ENCODE measurements at places on chromosomes 11 and 22.

GRCh38 chr11:121814962-121815361 is 301.1 kb downstream of the BLID start:
- DNase-seq: no peak

GRCh38 chr11:126405906-126406305 is 50.4 kb downstream of the ST3GAL4 start:
- no peak for DNase-seq

- no peak for DNase-seq
Measured at GRCh38 chr11:30919389-30920152, 333.4 kb upstream of the MPPED2 start.

GRCh38 chr11:81007046-81007445 is 1566.2 kb upstream of the TENM4 start:
- no peak for DNase-seq

GRCh38 chr11:124807201-124807600 is 7.0 kb upstream of the MSANTD2 start:
- DNase-seq: no peak

DNA sequence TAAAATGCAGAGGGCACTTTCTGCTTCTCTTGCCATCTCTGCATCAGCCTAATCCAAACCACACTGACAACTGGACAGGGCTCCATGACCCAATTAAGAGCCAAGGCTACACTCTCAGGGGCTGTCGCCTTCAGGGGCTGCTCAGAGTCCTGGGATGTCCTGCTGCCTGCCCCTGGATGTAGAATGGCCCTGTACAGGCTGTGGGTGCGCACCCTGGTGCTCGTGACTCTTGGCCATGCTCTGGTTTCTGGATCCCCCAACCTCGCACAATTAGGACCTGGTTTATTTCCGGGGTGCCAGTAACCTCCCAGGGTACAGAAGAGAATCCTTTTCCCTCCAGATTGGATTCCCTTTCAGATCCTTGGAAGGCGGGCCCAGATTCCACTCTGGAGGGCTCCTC is 11.3 kb downstream of the IFT27 start:
- DNase-seq: no peak

DNA sequence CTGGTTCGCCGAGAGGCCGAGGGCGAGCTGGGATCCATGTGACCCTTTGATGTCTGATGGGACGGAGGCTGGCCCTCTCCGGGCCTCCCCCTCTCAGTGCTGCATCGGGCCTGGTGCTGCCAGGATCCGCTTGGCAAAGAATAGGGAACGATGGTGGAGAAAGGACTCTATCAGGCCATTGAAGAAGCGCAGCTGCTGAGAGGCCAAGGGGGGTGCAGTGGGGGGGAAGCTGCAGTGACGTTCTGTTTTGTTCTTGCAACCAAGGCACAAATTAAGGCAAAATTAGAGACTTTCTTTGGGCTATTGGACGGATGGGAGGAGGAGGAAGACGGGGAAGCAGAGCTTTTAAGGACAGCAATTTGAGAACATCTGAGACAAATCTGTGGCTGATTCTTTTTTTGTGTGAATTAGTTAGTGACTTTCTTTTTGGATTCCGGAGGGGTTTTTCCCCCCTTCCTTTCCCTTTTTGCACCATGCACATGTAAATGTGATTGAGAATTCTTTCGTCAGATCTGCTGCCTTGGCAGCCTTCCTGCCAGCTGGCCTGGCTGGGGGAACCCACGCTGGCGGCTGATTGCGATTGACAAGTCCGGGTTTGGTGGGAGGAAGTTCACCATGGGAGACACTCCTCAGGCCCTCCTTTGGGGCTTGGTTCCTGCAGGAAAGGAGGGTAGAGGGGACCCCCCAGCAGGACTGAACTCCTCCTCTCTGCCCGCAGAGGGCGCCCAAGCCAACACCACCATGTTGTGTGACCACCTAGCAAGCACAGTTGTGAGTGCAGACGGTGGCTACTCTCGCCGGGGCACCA is 214.6 kb downstream of the NTM start:
- no peak for DNase-seq

DNA sequence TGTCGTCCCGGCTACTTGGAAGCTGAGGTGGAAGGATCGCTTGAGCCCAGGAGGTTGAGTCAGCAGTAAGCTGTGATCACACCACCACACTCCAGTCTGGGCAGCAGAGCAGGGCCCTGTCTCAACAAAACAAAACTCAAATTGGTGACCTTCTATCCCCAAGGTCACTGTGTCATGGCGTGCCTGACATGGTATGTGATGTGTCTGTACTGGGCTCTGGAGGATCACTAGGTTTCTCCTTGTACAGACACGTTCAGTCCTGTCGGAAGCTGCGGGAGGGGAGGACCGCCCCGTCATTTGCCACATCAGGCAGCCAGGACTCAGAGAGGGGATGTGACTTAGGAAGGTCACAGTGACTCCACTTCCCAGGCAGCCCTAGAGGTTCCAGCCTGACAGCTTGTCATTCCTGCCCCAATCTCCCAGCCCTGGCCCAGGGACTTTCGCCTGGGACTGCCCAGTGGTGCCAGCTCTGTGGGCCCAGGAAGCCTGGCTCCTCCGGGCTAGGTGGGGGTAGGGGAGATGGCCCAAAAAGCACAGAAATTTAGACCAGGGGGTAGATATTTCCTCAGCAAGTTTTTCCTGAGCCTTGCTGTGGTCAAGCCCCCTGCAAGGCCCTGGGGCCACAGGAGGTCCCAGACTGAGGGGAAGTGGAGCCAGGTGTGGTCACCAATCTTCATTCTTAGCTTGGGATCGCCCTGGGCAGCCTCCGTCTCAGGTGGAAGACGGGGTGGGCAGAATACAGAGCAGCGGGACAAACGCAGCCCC is 53.2 kb downstream of the TRIOBP start:
- DNase-seq: no peak

DNA sequence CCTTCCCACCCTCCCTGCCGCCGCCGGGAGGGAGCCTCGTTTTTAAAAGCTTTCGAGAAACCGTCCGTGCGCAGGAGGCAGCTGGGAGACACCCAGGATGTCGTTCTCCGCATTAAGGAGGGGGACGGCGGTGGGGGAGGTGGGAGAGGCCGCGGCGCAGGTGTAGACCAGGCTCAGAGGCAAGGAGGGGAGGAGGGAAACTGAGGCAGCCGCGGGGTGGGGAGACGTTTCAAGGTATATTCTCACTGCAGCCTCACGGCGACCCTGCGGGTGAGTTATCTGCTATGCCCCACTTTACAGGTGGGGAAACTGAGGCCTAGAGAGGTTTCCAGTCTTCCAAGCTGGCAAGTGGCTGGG is 42.7 kb downstream of the CYTH4 start:
- no peak for DNase-seq

- no peak for DNase-seq
Measured at GRCh38 chr22:24043958-24044357, 32.9 kb downstream of the CABIN1 start.

DNA sequence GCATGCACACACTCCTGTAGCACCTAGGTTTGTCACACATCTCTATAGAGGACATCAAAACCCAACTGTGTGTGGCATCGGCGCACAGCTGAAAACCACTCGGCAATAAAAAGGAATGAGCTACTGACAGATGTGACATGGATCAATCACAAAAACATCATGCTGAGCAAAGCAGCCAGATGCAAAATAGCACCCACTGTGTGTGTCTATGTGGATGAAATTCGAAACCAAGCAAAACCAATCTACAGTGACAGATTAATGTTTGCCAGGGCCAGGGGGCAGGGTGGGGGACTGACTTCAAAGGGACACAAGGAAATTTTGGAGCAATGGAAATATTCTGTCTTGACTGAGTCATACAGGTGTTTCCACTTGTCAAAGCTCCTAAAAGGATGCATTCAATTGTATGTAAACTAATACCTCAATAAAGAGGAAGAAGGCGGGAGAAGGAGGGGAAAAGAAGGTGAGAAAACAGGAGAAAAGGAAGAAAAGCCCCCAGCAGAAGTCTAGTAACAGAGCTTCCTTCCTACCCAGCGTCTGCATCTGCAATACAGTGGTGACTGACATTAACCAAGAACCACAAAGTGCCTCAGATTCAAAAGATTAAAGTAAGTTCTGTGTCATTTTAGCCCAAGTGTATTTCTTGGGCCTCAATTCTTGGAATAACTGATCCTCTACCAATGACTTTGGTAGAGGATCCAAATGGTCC is 49.8 kb downstream of the PACSIN2 start:
- DNase-seq: peak; percentile 29

DNA sequence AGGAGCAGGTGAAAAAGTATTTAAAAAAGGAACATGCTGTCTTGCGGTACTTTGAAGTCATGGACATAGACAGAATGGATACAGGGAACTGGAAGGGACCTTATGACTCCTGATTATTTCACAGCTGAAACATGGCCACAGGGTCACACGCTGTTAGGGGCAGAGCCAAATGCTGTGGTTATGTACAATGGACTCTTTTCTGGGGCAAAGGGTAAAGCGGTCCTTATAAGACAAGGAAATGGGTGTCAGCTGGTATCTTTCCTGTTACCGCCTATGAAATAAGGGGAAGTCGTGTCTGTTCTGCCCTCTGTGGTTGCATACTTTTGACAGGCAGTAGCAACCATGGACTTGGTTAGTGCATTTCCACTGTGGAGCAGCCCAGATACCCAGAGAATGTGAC is 12.8 kb upstream of the ST14 start:
- DNase-seq: no peak

DNA sequence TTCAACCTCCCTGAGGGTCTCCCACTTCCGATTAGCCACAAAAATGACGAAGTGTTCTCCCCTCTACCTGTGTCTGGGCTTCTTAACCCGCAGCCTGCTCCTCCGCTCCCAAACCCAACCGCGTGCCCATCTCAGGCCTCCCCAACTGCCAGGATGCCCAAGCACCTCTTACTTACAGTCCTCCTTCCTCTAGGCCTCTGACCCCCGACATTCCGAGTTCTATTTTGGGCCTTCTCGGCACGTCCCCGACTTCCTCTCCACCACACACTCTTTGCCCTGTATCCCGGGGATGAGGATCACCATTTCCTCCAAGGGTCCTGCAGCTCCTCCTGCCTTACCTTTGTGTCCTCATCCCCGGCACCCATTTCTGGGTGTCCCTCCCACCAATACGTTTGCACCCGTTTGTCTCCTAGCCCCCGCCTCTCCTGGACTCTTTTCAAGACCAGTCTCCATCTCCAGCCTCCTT is 388 bp upstream of the MUS81 start:
- DNase-seq: no peak

DNA sequence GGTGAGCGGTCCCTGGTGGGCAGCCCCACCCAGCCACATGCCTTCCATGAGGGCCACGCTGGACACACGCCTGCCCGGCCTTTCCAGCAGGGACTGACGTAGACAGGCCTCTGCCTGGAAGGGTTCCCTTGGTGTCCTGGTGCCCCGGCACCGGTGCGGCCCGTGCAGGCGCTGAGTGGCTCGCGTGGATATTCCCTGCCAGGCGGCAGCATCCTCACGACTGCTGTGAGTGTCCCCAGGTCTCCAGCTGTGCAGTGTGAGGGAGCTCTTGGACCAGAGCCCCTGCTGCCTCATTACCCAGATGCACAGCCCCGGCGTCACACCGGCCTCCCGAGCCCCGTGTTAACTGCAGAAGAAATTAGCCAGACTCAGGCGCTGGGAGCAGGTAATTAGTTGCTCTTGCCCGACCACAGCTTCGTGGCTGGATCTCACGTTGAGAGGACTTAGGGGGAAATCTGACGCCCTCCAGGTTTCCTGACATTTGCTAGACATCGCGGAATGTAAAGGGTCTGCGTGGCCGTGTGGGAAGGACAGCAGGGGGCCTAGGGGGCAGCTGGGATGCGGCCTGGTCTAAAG is 1196.3 kb downstream of the BRD1 start:
- DNase-seq: no peak

DNA sequence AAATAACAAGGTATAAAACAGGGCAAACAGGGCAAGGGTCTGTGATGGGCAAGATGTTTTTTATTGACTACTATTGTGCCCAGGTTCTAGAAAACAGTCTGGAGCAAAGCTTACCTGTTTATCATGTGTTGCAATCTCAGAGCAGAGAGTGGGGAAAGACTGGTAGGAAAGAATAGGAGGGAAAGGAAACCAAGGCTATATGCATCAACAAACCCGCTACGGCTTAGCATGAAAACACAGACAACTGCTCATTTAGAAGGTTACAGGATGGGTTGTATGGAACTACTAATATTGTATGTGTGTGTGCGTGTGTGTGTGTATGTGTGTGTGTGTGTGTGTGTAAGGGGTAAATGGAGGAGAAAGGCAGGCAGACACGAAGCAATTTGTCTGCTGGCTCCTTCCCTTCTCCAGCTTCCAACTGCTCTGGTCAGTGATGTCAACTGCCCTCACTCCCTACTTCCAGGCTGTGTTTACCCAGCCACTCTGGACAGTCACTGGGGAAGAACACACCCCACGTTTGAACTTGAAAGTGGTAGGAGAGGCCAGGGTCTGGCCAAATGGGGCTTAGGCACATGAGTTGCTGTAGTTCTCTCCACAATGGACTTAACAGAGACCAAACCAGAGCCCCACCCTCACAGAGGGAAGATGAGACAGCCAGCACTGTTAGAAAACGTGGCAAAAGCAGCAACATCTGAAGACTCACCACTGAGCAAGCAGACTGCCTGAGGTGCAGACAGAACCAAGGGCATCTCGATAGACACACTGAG is 47.0 kb downstream of the GAB2 start:
- DNase-seq: no peak

GRCh38 chr11:46309814-46310259 is 32.4 kb downstream of the CREB3L1 start:
- no peak for DNase-seq

All from NCI-H2171 (cell line).